ELR (cell line): ENCODE measurements at places on chromosomes 1 and 21.

GRCh38 chr1:109890115-109890953, 20.3 kb upstream of the CSF1 start:
- DNase-seq = no peak

- DNase-seq = no peak
Observed at GRCh38 chr1:61459345-61459744, 265.6 kb downstream of the TM2D1 start.

GRCh38 chr1:220813013-220813412, 26.3 kb downstream of the MTARC1 start:
- no peak for DNase-seq

- DNase-seq = no peak
Observed at GRCh38 chr1:116962987-116963639, 38.4 kb upstream of the CD101 start.

DNA sequence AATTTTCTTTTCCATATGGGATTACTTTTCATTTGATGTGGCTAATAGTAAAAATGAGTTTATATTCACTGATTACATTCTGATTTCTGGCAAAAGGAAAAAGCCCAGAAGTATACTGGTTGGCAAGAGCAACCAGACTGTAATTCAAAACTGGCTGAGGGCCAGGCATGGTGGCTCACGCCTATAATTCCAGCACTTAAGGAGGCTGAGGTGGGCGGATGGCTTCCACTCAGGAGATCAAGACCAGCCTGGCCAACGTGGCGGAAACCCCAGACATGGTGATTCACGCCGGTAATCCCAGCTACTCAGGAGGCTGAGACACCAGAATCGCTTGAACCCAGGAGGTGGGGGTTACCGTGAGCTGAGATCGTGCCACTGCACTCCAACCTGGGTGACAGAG, 14.5 kb downstream of the SYT11 start:
- no peak for DNase-seq

- DNase-seq = no peak
Observed at GRCh38 chr1:8727809-8728213, 89.6 kb downstream of the RERE start.

DNA sequence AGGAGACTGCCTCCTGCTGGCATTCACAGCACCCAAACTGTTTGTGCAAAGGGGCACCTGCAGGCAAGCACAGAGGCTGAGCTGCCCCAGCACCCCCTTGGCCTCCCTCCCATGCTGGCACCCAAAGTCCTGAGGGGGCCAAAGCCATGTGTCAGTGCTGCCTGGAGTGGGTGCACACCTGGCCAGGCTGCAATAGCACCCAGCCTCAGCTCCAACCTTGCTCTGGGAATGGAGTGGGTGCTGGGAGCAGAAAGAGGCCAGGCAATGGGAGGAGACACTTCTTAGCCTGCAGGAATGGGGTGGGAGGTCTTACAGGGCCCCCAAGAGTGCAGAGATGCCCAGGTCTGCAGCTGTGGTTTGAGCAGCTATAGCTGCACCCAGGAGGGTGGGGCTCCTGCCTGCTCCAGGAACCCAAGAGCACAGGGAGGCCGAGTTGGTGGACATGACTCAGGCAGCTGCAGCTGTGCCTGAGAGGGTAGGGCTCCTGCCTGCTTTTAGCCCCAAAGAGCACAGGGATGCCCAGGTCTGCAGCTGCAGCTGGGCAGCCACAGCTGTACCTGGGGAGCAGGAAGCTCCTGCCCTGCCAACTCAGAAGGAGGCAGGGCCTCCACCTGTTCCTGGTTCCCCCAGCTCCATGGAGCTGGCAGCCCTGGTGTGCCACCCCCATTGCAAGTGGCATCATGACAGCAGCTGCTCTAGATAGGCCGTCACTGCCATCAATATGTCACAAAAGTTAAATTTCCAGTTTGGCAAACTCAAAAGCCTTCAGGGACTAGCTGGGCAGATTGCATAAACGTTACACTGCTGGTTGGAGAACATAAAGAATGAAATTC, 5.3 kb upstream of the CHD1L start:
- no peak for DNase-seq

DNA sequence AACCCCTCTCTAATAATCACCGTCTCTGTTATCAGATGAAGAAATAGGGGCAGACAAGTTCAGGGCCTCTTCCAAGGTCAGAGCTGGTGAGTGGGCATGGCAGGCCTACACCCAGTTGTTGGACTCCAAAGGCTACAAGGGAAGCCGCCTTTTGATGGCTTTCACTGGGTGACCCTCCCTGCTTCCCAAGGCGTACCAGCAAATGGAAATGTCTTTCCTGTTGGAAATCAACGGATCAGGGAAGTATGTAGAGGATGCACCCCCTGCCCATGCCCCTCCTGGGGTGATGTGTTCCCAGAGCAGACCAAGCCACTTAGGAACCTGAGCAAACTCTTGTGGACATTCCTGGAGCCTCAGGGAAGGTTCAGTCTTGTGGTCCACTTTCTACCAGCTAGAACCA, 47.4 kb downstream of the LGR6 start:
- no peak for DNase-seq

- DNase-seq = peak; percentile 59
Observed at GRCh38 chr1:22229379-22229778, 86.5 kb upstream of the WNT4 start.

- DNase-seq = no peak
Observed at GRCh38 chr1:176575991-176576390, 113.0 kb downstream of the PAPPA2 start.

GRCh38 chr1:6077919-6078318, 32.2 kb downstream of the KCNAB2 start:
- no peak for DNase-seq

- no peak for DNase-seq
Observed at GRCh38 chr1:101220906-101221305, 15.9 kb upstream of the S1PR1 start.

- no peak for DNase-seq
Observed at GRCh38 chr1:8911416-8912309, 33.2 kb upstream of the ENO1 start.

GRCh38 chr1:205144751-205145150, 23.0 kb upstream of the RBBP5 start:
- DNase-seq = peak; percentile 77

GRCh38 chr1:56573311-56573710, 6.1 kb downstream of the PLPP3 start:
- no peak for DNase-seq

GRCh38 chr1:208058267-208058666, 147.3 kb upstream of the CD34 start:
- DNase-seq = no peak

DNA sequence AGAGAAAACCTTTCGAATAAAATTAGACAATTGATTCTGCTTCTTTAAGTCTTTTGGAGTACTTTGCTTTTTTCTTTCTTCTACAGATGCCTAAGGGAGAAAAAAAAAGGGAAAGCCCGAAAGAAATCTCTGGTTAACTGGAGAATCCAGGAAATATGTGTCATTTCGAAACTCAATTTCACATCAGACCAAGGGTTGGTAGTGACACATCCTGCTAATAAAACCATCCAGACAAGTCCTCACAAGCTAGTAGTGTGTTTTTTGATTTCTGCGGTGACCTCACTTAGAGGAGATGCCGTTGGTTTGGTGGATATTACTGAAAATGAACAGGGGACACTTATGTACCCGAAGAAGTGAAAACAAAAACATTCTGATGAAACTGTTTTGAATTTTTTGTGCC, 726.5 kb upstream of the ADAMTS5 start:
- DNase-seq = peak; percentile 84

- peak; percentile 75 for DNase-seq
Observed at GRCh38 chr21:45253180-45253579, 34.5 kb downstream of the POFUT2 start.

- DNase-seq = peak; percentile 15
Observed at GRCh38 chr1:223358826-223359225, 5.2 kb downstream of the SUSD4 start.

GRCh38 chr1:6222636-6223035, 13.1 kb downstream of the ICMT start:
- no peak for DNase-seq

GRCh38 chr1:86502721-86503405, 34.1 kb downstream of the CLCA1 start:
- DNase-seq = no peak

DNA sequence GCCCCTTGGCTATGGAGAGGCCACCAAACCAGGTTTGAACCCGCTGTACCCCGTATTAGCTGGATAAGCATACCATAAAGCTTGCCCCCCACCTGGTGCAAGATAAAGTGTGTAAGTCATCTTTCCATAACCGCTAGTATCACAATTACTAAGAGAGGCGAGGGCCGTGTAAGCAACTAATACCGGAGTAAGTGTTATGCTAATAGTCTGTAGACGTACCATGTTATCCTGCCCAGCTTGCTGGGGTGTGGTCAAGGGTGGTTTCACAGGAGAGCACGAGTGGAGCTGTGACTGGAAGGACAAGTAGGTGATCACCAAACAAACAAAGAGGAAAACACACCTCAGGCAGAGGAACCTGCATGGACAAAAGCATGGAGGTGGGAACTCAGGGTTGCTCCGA, 3.6 kb upstream of the TNFRSF1B start:
- DNase-seq = no peak

DNA sequence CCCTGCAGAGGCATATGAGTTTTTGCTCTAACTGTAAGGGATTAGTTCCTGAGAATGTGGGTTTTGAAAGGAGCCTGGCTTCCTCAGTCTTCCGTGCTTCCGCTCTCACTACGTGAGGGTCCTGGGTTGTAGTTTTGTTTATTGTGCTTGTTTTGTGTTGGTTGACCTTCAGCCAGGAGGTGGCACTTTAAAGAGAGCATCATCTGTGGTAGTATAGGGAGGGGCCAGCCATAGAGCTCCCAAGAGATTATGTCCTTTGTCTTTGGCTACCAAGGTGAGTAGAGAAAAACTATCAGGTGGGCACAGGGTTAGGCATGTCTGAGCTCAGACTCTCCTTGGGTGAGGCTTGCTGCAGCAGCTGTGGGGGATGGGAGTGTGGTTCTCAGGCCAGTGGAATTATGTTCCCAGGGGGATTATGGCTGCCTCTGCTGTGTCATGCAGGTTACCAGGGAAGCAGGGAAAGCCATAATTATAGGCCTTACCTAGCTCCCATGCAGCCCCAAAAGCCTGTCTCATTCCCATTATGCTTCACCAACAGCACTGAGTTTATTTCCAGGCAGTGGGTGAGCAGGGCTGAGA, 23.5 kb downstream of the CYP4B1 start:
- DNase-seq = no peak

- DNase-seq = no peak
Observed at GRCh38 chr1:18955131-18955440, 1.4 kb downstream of the IFFO2 start.

- DNase-seq = peak; percentile 76
Observed at GRCh38 chr1:76826072-76826845, 41.0 kb upstream of the ST6GALNAC5 start.

DNA sequence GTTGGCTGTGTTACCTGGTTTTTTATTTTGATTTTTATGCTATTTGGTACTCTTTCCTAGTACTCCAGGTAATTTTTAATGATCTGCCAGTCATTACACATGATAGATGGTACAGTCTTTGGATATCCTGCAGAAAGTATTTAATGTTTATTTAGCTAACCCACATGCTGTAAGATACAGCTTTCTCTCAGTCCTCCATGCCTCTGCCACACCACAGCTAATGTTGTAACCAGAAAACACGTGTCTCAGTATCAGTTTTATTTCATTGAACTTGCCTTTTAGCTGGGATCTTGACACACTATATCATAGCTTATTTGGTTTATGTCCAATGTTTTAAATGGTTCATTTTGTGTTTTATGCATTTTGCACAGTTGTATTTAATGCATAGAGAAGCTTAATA, 1648.4 kb downstream of the KCNT2 start:
- no peak for DNase-seq

DNA sequence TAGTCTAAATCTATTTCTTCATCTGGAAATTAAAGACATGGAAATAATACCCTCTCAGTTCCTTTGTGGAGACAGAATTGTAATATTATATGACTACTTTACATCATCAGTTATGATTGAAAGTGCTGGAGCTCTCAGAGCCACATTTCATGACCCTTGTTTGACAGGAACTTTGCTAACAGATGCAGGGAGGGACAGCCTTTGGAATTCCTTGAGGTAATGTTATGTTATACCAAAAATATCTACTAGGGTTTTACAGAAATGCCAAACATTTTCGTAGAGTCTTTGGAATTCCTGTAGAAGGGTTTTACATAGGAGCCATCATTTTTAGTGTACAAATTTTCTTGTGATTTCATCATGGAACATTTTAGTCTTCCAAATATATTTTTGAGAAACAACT, 57.4 kb upstream of the ADAMTS5 start:
- no peak for DNase-seq

GRCh38 chr1:234629026-234629425, 19.0 kb upstream of the IRF2BP2 start:
- DNase-seq = no peak

- no peak for DNase-seq
Observed at GRCh38 chr1:53689223-53689622, 49.7 kb downstream of the GLIS1 start.

- DNase-seq = no peak
Observed at GRCh38 chr1:154686507-154686906, 78.5 kb upstream of the ADAR start.

DNA sequence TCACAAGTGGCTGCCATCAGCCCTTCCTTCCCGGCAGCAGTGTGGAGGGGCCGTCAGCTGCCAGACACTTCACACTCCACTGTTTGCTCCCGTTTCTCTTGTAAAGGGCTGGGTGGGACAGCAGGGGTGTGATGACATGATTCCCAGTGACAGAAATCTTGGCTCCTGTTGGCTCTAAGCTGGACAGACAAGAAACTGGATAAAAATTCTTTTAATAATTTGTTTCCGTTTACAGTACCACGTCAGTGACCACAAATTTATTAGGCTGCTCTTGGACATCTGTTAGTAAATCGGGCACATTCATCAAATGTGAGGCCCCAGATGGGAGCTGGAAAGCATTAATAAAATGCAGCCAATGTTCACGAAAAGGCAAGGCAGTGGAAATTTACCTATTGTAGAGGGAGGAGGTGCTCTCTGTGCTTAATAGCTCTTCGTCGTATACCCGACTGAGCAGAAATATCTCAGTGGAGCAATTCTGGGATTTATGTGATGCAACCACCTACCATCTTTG, 353.7 kb upstream of the GREM2 start:
- no peak for DNase-seq

DNA sequence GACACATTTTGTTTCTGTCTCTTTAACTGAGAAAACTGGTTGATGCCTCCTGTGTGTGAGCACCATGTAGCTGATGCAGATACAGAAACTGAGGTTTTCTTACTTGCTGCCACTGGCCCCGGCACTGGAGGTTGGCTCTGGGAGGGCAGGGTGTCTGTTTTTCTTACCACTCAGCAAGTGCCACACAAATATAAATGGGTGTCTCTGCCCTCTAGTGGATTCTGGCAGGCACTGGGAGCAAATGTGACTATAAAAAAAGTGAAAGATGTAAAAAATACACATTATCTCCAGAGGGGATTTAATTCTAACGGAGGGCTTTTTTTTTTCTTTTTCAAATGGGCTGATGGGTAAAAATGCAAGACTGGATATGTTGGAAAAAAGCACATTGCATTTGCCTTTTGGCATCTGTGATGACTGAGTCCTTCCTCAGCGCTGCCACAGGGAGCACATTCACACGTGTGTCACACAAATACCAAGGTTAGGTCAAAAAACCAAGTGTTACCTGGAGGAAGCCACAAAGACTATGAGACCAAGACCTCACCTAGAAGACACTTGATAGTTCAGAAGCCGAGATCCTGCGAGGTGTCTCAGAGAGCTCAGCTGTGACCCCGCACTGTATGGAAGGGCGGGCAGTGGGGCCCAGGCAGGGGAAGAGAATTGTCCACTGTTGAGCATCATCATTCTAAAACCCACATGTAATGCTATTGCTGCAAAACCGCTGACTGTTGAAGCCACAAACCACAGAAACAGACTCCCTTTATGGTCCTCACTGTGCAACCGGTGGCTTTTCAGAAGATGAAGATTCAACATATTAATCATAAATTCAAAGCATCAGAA, 18.9 kb downstream of the PGBD2 start:
- peak; percentile 66 for DNase-seq
